NCI-H446 (cell line): ENCODE measurements at places on chromosomes 5 and 9.
A peak's percentile ranks its signal among the peaks of the same experiment; 100 is the strongest.

DNA sequence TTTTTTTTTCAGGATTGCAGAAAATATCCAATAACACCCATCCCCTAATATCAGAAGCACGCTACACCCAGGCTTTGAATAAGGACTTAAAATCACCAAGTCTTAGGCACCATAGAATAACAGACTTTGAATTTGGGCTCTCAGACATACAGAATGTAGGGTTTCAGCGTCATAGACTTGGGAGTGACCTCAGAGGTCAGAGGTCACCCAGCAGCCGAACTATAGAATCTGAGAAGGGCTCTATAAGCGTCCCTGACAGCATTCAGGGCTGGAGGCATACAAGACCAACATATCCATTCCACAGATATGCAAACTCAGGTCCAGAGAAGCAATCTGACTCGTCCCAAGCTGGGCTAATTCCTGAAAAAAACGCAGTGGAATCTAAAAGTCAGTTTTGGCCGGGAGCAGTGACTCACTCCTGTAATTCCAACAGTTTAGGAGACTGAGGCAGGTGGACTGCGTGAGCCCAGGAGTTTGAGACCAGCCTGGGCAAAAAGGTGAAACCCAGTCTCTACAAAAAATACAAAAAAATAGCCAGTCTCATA lies 34.7 kb downstream of the SLC6A7 start:
- DNase-seq, result no peak

- DNase-seq, result no peak
Measured at GRCh38 chr9:133003071-133003461, 24.6 kb downstream of the GFI1B start.

GRCh38 chr5:89471115-89471514 lies 588.1 kb upstream of the MEF2C start:
- peak; percentile 22 for DNase-seq

- DNase-seq, result no peak
Measured at GRCh38 chr9:2765250-2765880, 48.1 kb downstream of the KCNV2 start.

- DNase-seq, result no peak
Measured at GRCh38 chr9:101480386-101480785, 44.8 kb upstream of the ALDOB start.

- no peak for DNase-seq
Measured at GRCh38 chr5:138844812-138845513, 30.2 kb downstream of the LRRTM2 start.

- DNase-seq, result no peak
Measured at GRCh38 chr5:178432421-178433272, 157.5 kb downstream of the COL23A1 start.

DNA sequence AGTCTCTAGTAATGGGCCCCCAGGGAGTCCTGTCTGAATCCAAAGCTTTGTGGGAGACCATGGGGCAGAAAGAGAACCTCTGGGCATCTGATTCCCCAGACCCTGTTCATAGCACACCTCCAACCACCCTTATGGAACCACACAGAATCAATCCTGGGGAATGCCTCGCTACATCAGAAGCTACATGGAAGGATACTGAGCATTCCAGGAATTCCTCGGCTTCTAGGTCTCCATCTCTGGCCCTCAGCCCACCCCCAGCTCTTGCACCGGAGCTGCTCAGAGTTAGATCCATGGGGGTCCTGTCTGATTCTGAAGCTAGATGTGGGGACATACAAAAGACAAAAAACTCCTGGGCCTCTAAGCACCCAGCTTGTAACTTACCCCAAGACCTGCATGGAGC lies 28.4 kb downstream of the VCP start:
- DNase-seq, result no peak

DNA sequence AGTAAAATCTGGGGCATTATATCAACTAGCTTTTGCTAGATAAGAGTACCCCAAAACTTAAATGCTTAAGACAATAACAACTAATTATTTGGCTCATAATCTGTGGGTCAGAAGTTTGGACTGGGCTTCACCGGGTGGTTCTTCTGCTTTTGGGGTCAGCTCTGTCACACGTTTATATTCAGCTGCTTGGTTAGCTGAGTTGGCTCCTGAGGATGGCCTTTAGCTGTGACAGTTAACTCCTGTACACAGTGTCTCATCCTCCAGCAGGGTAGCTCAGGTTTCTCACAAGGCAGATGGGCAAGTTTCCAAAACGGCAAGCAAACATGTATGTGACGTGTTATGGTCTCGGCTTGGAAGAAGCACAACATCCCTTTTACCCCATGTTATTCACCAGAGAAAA lies 488.2 kb downstream of the TLE4 start:
- no peak for DNase-seq

GRCh38 chr5:89613222-89613956 lies 730.4 kb upstream of the MEF2C start:
- DNase-seq, result no peak
